Heart left ventricle (tissue), 16 donors: ENCODE measurements at places on chromosomes 4 and X. TPM values are rescaled to one million over a fixed set of nuclear protein-coding genes. Genes with fewer than 3 reads are reported as not detected.

The PRKG2 gene
- 0.75 TPM for total RNA-seq

The HOPX gene
- 21.1 TPM for total RNA-seq

The MAGEB17 gene
- 0.19 TPM for total RNA-seq

The ENPEP gene
- 2.2 TPM for total RNA-seq

The MMRN1 gene
- 3.2 TPM for total RNA-seq

DNA sequence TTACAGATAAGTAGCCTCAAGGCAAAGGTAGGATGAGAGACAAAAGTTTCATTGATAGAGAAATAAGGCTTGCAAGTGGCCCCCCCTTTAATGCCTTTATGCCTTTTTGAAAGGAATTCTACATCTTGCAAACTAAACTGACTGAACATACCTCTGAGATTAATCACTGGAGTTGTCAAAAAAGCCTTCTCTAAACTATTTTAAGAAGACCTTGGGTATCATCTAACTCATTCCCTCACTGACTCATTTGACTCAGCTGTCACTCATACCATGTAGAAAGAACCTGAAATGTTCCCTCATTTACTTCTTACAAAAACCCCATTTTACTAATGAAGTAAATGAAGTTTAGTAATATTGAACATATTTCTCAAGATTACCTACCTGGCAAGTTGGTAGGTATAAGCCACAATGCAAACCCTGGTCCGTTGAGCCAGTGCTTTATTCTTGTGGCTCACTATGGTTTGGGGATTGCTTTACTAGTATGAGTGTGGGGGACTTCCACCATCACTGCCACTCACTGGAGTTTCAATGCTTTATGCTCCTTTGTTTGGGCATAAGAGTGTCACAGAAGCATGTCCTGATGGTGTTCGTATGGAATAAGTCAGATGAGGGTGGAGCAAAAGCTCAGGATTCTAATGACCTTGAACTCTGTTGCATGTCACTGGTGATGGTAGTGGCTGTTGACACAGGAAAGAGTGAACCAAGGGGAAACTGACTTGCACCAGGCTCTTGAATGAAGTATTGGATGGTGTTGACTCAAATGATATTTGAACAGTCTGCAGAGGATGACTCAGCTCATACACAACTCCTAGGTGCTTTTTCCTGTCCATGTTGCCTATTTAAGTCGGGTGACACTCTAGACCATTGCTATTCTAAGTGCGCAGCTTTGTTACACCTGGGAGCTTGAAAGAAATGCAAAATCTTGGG is 305.5 kb upstream of the EMCN start:
- no peak for DNase-seq

DNA sequence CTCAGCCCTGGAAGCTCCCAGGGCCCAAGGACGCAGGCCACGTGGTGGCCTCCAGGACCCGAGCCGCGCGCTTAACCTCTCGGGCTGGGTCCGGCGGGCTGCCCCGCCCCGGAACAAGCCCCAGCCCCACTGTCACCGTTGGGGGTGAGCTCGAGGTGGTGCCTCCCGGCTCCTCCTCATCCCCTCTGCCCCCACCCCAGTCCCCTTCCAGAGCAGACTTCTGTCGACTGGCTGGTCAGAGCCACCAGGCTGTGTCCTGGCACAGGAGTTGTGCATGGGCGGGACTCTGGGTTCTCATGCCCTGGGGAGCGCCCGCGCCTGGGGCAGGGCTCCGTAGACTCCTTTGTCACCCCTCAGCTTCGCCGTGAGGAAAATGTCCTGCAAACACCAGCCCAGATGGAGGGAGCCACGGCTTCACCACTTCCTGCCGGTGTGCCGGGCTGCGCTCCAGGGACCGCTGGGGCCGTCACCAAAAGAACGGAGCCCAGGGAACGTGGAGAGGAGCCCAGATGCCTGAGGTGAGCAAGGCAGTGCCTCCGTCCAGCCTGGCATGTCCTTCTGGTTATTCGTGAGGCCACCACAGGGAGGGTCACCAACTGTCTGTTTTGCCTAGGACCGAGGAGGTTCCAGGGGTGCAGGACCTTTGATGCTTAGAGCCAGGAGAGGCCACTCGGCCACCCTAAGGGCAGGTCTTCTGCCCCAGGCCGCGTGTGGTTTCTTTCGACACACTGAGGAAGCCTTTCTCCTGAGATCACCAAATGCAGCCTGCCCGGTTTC is 7.1 kb upstream of the RGS12 start:
- no peak for DNase-seq

DNA sequence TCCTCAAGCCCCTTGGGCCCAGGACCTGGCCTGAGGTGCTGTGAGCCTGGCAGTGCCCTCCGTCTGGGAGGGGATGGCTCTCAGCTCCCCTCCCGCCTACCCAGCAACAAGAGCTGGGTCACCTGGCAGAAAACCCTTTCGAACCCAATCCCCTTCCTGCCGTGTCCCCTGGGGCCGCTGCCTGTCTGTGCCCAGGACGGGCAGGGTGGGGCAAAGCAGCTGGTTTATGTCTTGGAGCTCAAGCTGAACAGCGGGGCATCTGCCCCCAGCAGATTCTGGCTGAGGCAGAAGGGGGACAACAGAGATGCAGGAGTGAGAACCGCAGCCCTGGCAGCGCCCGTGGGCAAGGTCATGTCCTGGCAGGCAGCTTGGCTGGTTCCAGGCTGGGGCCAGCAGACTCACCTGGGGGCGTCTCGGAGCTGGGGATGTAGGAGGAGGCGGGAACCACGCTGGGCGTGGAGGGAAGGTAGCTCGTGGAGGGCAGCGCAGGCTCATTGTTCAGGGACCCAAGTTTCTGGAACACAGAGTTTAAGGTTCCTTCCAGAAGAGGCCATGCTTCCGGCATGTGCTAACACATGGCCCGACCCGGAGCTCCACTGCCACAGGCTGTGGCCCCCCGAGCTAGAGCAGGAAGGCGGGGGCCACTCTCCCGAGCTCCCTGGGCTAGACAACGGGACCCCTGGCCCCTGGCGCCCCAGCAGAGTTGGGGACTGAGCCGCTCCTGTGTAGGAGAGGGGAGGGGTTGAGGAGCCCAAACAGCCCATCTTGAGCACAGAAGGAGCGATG is 24.2 kb downstream of the NELFA start:
- DNase-seq = no peak

- DNase-seq = no peak
These were observed 157.7 kb downstream of the AFAP1 start for GRCh38 chr4:7781993-7782392.
